ENCODE measurements at places on chromosomes 6 and 20.

DNA sequence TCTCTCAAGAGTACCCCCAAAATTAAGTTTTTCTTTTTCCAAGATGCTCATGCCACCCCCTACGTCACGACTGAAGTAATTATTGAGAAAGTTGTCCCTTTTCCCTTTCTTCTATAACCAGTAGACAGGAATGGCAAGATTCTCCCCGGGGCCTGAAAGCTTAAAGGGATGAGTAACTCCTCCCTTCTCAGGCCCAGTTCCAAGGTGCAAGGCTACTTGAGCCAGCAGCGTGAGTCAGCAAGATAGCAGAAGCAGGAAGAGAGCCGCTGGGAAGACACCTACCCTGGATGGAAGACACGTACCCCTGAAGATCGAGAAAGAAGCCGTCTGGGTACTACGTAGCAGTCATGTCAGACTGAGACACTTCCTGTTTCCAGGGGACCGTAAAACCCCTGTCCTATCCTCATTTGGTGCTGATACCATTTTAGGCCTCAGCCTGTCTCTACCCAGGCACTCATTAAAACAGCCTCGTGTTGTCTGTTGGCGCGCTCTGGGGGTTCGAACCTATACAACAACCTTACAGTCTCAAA lies 241.0 kb downstream of the ADGRG6 start:
- no peak for DNase-seq

GRCh38 chr6:121776054-121776453 lies 340.6 kb downstream of the GJA1 start:
- DNase-seq, result no peak

- no peak for DNase-seq
These were observed 114.5 kb upstream of the SOX4 start for GRCh38 chr6:21478883-21479539.

GRCh38 chr20:13452470-13453124 lies 186.1 kb downstream of the TASP1 start:
- no peak for DNase-seq

GRCh38 chr6:54118117-54118516 lies 6.9 kb downstream of the MLIP start:
- DNase-seq, result no peak

GRCh38 chr6:56437171-56437900 lies 190.0 kb upstream of the COL21A1 start:
- DNase-seq, result no peak

GRCh38 chr6:160137989-160138835 lies 16.6 kb downstream of the SLC22A1 start:
- peak; percentile 35 for DNase-seq

DNA sequence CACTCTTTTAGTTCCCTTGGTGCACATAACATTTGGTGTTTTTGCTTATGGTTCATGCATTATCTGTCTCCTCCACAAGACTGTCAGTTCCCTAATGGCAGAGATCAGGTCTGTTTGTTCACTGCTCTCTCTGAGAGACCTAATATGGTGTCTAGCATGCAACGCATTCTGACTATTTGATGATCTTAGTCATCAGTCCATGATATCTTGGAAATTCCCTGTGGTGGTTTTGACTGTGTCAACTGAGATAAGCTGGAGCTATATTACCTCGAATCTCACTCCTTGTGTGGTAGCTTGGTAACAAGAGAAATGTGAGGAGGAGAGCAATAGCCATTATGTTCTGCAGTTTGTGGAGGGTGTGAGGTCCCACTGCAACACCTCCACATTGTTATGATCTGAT lies 229.8 kb downstream of the FRK start:
- DNase-seq, result no peak

DNA sequence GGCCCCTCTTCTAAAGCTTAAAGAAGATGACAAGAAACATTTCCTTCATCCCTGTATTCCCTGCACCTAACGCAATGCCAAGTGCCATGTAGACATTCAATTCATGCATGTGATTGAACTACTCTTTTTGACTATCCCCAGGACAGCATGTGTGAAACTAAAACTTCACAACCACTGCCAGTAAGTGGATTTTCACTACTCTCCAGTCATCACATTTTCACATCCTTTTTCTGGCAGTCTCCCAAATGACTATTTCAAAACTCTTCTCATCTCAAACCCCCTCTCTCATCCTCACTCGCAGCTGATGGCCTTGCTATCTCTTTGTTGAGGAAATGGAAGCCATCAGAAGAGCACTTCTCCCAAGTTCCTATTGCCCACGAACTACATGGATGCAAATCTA lies 122.6 kb downstream of the OPRM1 start:
- no peak for DNase-seq

GRCh38 chr20:41178904-41179432 lies 41.6 kb downstream of the PLCG1 start:
- DNase-seq, result no peak

GRCh38 chr20:42024653-42025052 lies 406.5 kb upstream of the CHD6 start:
- no peak for DNase-seq

Data from SW 1271 (cell line).